ENCODE measurements at places on chromosomes 3 and 15.

DNA sequence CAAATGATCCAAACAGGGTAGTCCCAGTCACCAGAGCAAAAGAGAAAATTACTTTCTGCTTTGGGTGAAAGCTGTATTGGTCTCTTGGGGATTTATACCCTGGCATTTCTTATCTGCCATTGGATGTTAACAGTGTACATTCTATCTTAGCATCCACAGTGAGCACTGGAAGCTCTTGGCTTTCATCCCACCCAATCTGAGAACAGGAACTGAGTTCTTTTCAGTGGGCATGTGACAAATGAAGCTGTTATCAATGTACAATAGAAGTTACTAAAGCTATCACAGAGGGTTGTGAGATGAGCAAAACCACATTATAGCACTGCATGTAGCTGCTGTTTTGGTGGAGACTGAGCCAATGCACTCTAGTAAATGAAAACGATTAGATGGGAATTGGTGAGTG lies 300.7 kb downstream of the TUSC7 start:
- DNase-seq, result no peak

DNA sequence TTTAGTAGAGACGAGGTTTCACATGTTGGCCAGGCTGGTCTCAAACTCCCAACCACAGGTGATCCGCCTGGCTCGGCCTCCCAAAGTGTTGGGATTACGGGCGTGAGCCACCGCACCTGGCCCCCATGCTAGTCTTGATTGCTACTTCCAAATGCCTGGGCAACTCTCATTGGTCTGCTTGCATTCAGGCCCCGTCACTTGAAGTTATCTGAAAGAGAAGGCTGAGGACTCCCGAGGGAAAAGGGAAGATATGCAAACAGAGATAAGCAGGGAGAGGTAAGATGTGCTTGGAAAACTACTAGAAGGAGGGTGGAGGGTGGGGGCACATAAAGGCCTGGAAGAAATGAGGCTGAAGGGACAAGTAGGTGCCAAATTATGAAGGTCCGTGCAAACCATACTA lies 4.4 kb upstream of the LPP start:
- DNase-seq, result no peak

DNA sequence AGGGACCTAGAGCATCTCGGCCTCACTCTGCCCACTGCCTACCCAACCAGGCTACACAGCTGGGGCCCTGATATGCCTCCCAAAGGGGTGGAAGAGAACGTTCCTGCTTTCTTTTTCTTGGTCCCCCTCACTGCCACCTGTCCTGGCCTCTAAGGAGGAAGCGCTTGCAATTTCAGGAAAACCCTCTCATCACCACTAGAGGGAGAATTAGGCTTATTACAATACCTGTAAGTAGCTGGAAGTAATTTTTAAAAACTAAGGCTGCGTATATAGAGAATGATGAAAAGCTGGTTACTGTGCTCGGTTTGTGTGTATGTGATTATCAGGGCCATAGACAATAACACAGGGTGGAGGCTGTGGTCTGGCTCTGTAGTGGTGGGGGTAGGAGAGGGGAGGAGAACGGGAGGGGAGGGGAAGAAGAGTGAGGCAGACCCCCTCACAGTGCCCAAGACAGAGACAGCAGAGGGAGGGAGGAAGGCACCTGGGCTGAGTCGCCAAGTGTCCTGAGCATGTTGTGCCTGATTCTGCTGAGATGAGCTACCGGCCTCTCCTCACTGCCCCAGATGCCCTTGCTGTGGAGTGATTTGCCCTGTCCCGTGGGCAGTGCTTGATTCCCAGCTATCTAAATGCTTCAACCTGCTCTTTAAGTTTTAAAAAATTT lies 3.3 kb downstream of the GABRG3 start:
- DNase-seq, result peak; percentile 27

- no peak for DNase-seq
These were observed 1047.0 kb downstream of the TUSC7 start for GRCh38 chr3:117756563-117756962.

DNA sequence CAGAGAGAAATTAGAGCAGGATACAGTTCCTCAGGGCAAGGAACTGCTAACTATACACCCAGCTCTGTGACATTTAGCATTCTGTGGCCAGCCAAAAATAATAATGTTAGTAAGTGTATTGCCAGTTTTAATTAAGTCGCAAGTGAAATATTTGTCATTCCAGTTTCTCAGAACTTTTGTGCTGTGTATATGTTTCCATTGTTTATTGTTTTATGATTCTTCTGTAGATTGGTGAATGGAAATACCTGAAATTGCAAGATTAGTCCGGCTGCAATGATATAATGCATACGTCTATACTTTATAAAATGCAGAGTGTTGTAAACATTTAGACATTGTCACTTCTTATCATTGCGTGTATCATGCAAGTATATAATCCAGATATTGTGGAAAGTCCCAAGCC lies 351.3 kb upstream of the GRM7 start:
- DNase-seq, result no peak

Measured in endothelial cell (in vitro differentiated cells).